ENCODE measurements at places on chromosomes 5 and 9. TPM values are rescaled to one million over a fixed set of nuclear protein-coding genes. Genes with fewer than 3 reads are reported as not detected.

DNA sequence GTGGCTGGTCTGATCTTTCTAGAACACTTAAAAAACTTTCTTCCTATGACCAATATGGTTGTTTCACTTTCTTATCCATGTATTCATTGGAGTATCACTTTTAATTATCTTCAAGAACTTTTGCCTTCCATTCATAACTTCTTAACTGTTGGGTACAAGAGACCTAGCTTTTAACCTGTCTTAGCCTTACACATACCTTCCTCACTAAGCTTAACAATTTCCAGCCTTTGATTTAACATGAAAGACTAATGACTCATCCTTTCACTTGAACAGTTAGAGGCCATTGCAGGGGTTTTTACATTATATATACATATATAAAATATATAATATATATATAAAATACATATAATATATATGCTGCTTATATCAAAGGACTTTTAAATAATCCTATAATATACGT is 57.9 kb downstream of the ABHD17B start:
- no peaks in the 10 kb centered on the region for H3K4me1 ChIP-seq
- H3K4me3 ChIP-seq, result no peak overlapping the region
- no peak for DNase-seq
- no peak overlapping the region for H3K27ac ChIP-seq
- H3K36me3 ChIP-seq, result no peaks in the 10 kb centered on the region
- no peaks in the 10 kb centered on the region for H3K27me3 ChIP-seq

GRCh38 chr5:107567901-107568671 is 102.7 kb downstream of the EFNA5 start:
- H3K27ac ChIP-seq, result peak overlapping the region; percentile 30
- no peak for DNase-seq
- no peaks in the 10 kb centered on the region for H3K27me3 ChIP-seq
- peaks cover 83% of the 10 kb centered on the region for H3K4me1 ChIP-seq
- peaks cover 46% of the 10 kb centered on the region for H3K36me3 ChIP-seq

DNA sequence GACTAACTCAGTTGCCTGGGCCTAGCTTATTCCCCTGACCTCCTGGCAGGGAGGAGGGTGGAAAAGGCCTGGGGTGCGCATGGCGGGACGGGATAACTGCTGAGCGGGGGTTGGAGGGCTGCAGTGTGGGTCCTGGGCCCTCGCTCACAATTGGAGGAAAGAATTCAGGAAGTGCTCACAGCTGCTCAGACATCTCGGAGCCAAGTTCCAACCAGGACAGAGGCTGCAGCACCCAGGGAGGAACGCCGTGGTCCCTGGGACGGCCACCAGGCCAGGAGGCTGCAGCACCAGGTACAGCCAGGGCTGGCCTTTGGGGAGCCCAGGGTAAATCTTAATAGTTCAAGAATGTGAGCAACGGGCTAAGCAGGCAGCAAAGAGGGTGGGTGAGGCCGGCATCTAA is at the start of gene SPAAR:
TSS of gene SPAAR (plus strand) at position 217 of the 400 bp plus-strand sequence. CDS start 974 bp downstream, outside the sequence.
- H3K27ac ChIP-seq, result peak within 1 kb of the TSS; percentile 50
- no peaks in the 10 kb centered on the region for H3K27me3 ChIP-seq
- H3K4me3 ChIP-seq, result no peak within 1 kb of the TSS

DNA sequence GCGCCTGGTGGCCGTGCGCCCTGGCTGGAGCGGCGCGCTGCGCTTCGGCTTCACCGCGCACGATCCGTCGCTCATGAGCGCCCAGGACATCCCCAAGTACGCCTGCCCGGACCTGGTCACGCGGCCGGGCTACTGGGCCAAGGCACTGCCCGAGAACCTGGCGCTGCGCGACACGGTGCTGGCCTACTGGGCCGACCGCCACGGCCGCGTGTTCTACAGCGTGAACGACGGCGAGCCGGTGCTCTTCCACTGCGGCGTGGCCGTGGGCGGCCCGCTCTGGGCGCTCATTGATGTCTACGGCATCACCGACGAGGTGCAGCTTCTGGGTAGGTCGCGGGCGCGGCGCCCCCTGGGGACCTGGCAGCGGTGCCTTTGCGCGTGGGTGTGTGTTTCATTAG is 28.9 kb downstream of the NEURL1B start:
- DNase-seq, result no peak
- H3K27ac ChIP-seq, result no peak overlapping the region
- H3K36me3 ChIP-seq, result no peaks in the 10 kb centered on the region
- no peaks in the 10 kb centered on the region for H3K4me1 ChIP-seq

DNA sequence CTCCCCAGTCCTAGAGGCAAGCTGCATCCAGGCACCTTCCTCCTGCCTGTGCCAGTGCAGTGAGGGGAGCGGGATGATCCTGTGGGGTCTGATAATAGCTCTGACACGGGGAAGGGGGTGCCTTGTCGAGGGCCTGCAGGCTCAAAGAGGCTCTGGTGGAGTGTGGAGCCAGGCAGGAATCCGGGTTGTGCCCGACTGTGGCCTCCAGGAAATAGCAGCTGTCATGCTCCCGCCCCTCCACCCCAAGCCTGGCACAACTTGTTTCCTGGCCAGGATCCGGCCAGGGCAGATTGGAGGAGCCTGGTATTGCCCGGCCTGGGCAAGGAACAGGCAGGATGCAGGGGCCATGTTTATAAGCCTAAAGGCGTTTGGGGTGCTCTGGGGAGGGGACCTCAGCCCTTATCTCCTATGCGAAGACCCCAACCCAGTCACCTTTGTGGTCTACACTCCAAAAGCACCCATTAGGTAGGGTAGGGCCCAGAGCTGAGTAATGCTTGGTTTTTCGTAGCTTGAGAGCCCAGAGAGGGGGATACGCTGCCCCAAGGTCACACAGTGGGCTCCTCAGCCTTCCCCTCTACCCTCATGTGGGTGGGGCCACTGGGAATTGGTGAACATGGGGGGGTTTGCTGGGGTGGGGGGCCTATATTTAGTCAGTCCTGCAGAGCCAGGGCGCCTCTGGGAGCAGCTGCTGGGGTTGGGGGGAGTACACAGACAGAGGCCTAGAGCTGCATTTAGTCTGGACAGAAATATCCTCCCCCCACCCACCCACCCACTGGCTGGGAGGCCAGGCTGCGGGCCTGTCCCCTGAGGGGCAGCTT is 12.2 kb downstream of the CXXC5 start:
- peak; percentile 92 for DNase-seq
- peaks cover 76% of the 10 kb centered on the region for H3K4me1 ChIP-seq
- peak overlapping the region; percentile 60 for H3K4me3 ChIP-seq
- no peaks in the 10 kb centered on the region for H3K27me3 ChIP-seq
- H3K36me3 ChIP-seq, result peaks cover 45% of the 10 kb centered on the region
- H3K27ac ChIP-seq, result peak overlapping the region; percentile 82

DNA sequence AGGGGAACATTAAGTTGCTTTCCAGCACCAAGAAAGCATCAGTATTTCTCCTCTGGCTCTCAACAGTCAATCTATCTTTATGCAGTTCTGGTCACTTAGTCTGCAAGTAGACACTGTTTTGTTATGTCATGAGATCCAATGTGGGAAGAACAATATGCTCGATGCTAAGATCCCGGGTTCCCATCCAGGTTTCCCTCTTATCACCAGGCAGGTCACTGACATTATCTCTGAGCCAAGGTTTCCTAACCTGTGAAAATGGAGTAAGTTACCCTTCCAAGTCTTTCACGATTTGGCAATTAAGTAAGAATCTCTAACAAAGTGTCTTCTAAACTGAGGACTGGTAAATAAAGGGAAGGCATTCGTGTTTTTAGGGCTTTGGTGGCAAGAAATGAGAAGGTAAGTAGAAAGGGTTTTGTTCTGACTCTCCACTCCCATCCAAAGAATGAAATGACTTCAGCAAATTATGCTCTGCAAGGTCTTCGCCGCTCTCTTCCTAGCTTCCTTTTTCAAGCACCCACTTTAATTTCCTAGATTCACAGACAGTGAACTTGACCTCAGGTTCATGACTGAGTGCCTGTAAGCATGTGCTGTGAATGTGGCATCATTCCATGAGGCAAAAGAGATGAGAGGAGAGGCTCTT is 86.4 kb downstream of the DCP2 start:
- no peak overlapping the region for H3K27ac ChIP-seq
- H3K36me3 ChIP-seq, result no peaks in the 10 kb centered on the region

- H3K27ac ChIP-seq, result no peak overlapping the region
- H3K4me3 ChIP-seq, result no peak overlapping the region
- no peak for DNase-seq
- H3K36me3 ChIP-seq, result no peaks in the 10 kb centered on the region
- no peaks in the 10 kb centered on the region for H3K4me1 ChIP-seq
These were observed 64.5 kb upstream of the TGFBR1 start for GRCh38 chr9:99040251-99040900.

DNA sequence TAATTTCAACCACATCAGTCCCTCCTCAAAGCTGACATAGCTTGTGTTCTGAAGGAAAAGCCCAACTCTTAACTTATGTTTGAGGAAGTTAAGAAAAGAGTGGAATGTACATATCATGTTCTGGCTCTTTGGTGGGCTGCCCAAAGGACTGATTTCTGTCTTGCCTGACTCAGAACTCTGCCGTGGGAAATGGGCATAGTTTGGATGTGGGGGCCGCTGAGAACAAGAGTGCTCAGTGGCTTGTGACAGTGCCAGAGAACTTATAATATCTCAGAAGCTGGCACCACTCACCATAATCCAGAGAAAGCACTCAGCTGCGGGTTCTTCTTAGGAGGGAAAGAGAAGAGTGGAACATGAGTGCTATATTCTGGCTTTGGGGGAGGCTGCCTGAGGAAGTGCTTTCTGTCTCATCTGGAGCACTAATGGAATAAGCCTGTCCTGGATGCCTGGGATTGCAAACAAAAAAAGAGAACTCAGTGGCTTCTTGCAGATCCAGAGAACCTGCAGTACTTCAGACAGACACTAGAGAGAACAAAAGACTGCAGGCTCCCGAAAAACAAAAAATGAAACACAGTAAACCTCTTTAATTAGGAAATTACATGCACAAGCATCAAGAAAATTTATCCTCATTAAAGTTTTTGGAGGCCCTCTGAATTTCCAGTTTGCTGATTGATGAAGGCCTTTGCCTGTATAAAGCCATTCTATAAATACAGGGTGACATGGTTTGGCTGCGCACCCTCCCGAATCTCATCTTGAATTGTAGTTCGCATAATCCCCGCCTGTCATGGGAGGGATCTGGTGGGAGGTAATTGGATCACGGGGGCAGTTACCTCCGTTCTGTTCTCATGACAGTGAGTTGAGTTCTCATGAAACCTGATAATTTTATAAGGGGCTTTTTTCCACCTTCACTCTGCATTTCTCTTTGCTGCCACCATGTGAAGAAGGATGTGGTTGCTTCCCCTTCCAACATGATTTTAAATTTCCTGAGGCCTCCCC is 207.0 kb downstream of the DMAC1 start:
- no peaks in the 10 kb centered on the region for H3K4me1 ChIP-seq
- no peaks in the 10 kb centered on the region for H3K27me3 ChIP-seq
- no peak overlapping the region for H3K27ac ChIP-seq

GRCh38 chr9:105332471-105332870 is 88.0 kb downstream of the SLC44A1 start:
- peaks cover 21% of the 10 kb centered on the region for H3K4me1 ChIP-seq
- no peak overlapping the region for H3K27ac ChIP-seq
- no peak for DNase-seq
- H3K4me3 ChIP-seq, result no peak overlapping the region

MRPL41 gene
- total RNA-seq, result 27.6 TPM

CCNO gene
- 12.5 TPM for total RNA-seq

GABRA1 gene
- not detected for total RNA-seq

ARID3C gene
- total RNA-seq, result not detected

DPP7 gene
- 76.8 TPM for total RNA-seq

LCN9 gene
- total RNA-seq, result not detected

Data from Calu3 (cell line).